Vein endothelial cell (primary cell): ENCODE measurements at places on chromosomes 7 and 10. TPM values are rescaled to one million over a fixed set of nuclear protein-coding genes. Genes with fewer than 3 reads are reported as not detected.

IQUB gene
- total RNA-seq, result under 0.01 and 0.38 TPM in 2 replicates

OIT3 gene
- total RNA-seq, result 0.19 TPM in 1 of 2 replicates, not detected in the other

METTL27 gene
- 0.98 TPM in 1 of 2 replicates, not detected in the other for total RNA-seq

CPN1 gene
- total RNA-seq, result not detected in 2 replicates

UPK3B gene
- total RNA-seq, result not detected in 2 replicates

NSMCE4A gene
- 40.5 and 56.8 TPM in 2 replicates for total RNA-seq

DDC gene
- total RNA-seq, result not detected in 2 replicates

SPDYE9 gene
- not detected in 2 replicates for total RNA-seq

ERVW-1 gene
- not detected in 2 replicates for total RNA-seq

TNS3 gene
- total RNA-seq, result 16.0 and 19.6 TPM in 2 replicates

ITGB8 gene
- 7.2 and 9.8 TPM in 2 replicates for total RNA-seq

CAMK2G gene
- total RNA-seq, result 27.1 and 30.5 TPM in 2 replicates

RSPH10B gene
- total RNA-seq, result 0.98 TPM in 1 of 2 replicates, not detected in the other

FRMPD2 gene
- total RNA-seq, result under 0.01 TPM in 1 of 2 replicates, not detected in the other

AOAH gene
- total RNA-seq, result 0.10 and 0.65 TPM in 2 replicates

DRGX gene
- total RNA-seq, result not detected in 2 replicates

UTF1 gene
- not detected in 2 replicates for total RNA-seq

PAPOLB gene
- total RNA-seq, result 0.10 TPM in 1 of 2 replicates, not detected in the other

ZNF853 gene
- total RNA-seq, result 0.29 and 0.65 TPM in 2 replicates

TWIST1 gene
- total RNA-seq, result under 0.01 TPM in 1 of 2 replicates, not detected in the other

TPK1 gene
- total RNA-seq, result 13.1 and 19.2 TPM in 2 replicates

ATP6V0A4 gene
- total RNA-seq, result 0.33 and 0.38 TPM in 2 replicates

CADPS2 gene
- total RNA-seq, result 37.6 and 44.3 TPM in 2 replicates

SORCS3 gene
- under 0.01 TPM in 2 replicates for total RNA-seq

FZD8 gene
- 36.8 and 60.8 TPM in 2 replicates for total RNA-seq

ZNF467 gene
- total RNA-seq, result 2.7 and 9.5 TPM in 2 replicates

PMPCB gene
- 41.1 and 49.6 TPM in 2 replicates for total RNA-seq

EIF5AL1 gene
- 1.3 TPM in 2 replicates for total RNA-seq

GPER1 gene
- 2.3 and 4.5 TPM in 2 replicates for total RNA-seq

PAX4 gene
- not detected in 2 replicates for total RNA-seq

TMEM139 gene
- total RNA-seq, result not detected in 2 replicates

TWNK gene
- total RNA-seq, result 5.3 and 5.6 TPM in 2 replicates

LRRTM3 gene
- not detected in 2 replicates for total RNA-seq

MUC3A gene
- total RNA-seq, result under 0.01 TPM in 1 of 2 replicates, not detected in the other

OR6V1 gene
- not detected in 2 replicates for total RNA-seq

THSD7A gene
- 32.0 and 36.6 TPM in 2 replicates for total RNA-seq

CPEB3 gene
- 1.8 and 2.0 TPM in 2 replicates for total RNA-seq

CLDN4 gene
- under 0.01 TPM in 2 replicates for total RNA-seq

CYP2C18 gene
- not detected in 2 replicates for total RNA-seq

CYP3A7 gene
- 0.10 TPM in 1 of 2 replicates, not detected in the other for total RNA-seq

TFEC gene
- total RNA-seq, result 22.2 and 38.5 TPM in 2 replicates

ENTPD1 gene
- 40.5 and 41.2 TPM in 2 replicates for total RNA-seq

SORCS1 gene
- total RNA-seq, result not detected in 2 replicates

ANKRD7 gene
- total RNA-seq, result 0.33 and 0.57 TPM in 2 replicates

TUBAL3 gene
- total RNA-seq, result 1.1 and 1.3 TPM in 2 replicates

ADARB2 gene
- under 0.01 TPM in 1 of 2 replicates, not detected in the other for total RNA-seq

OR2A1 gene
- total RNA-seq, result not detected in 2 replicates

APBB1IP gene
- total RNA-seq, result not detected in 2 replicates

VIPR2 gene
- total RNA-seq, result not detected in 2 replicates

CALML3 gene
- not detected in 2 replicates for total RNA-seq

TNPO3 gene
- total RNA-seq, result 55.5 and 64.9 TPM in 2 replicates

MYO3A gene
- not detected in 2 replicates for total RNA-seq
